ENCODE measurements at places on chromosomes 4 and X.

DNA sequence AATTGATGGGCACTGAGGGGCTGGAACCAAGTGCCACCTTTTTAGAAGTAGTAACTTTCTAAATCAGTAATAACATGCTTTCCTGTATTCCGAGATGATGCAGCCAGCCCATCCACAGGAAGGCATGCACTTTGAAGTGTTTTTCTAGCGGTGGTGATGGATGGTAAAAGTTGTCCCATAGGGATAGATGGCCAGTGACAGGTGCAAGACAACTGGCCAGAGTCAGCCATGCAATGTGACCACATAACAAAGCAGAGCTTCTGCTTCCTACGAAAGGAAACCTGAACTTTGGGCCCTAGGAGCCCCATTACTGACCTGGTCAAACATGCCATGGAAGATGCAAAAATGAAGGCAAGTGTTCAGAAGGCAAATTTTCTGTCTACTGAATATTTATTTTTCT is 72.3 kb downstream of the NR3C2 start:
- no peak for DNase-seq

GRCh38 chr4:186790630-186791029 is 67.0 kb upstream of the FAT1 start:
- DNase-seq = no peak

DNA sequence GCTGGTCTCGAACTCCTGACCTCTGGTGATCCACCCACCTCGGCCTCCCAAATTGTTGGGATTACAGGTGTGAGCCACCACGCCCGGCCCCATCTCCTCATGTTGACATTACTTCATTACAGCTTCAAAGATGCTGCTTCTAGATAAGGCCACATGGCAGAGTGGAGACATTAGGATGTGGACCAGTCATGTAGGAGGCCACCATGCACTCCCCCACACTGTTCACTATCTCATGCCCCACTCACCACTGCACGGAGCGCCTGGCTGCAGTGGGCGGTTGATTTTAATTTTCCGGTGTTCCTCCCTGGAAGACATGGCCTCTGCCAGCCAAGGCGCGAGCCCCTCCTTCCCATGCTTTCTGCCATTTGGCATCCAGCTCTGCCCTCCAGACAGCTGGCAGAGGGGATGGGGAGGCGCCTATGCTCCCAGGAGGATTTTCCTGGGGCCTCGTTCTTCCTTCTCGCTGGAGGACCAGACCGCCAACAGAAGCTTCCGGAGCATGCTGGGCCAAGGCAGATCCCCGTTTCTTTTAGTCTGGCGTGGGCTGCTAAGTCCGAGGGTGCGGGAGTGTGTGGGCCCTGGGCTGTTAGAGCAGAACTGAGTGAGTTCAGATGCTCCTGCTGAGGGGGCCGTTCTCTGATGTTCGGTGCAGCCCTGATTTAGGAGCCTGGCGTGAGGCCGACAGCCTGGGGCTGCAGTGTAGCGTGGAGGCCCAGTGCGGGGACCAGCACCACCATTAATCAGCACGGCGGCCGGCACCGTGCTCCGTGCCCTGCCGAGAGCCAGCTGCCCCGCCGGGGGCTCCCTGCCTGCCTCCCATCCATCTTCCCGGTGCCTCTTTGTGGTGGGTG is 93.1 kb downstream of the SORCS2 start:
- no peak for DNase-seq

GRCh38 chr4:127578967-127579366 is 53.8 kb upstream of the INTU start:
- no peak for DNase-seq

GRCh38 chrX:46959101-46959500 is 46.9 kb downstream of the JADE3 start:
- no peak for DNase-seq

DNA sequence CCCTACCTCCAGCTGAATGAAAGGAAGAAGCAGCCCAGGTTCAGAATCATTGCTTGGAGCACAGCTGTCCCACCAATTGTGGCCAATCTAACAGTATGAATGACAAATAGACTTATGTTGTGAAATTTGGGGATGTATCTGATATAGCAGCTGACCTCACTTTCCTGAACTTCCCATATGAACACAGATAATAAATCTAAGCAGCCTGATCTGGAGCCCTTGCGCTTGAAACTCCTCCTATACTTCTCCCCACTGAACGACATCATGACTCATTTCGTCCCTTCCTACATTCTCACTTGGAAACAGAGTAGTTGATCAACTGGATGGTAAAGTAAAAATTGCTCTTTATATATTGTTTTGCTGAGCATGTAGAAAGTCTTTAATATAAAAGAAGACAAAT is 24.2 kb upstream of the AMELX start:
- no peak for DNase-seq

DNA sequence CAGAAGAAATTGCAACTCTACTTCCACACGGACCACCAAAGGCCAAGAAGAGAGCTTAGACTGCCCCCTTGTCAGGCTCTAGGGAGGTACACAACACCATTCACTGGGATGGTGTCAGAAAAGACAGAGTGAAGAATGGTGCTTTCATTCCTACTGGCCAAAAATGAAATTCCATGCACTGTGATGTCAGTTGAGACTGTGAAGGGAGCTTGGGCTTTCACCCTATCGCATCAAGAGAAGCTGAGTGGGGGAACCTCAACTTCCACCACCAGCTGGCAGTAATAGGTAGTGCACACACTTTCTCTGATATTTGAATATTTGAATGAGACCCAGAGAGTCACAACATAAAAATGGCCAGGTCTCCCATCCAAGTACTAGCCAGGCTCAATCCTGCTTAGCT is 65.9 kb downstream of the ZNF711 start:
- DNase-seq = no peak

GRCh38 chr4:82864336-82864979 is 26.5 kb downstream of the SEC31A start:
- DNase-seq = peak; percentile 17

DNA sequence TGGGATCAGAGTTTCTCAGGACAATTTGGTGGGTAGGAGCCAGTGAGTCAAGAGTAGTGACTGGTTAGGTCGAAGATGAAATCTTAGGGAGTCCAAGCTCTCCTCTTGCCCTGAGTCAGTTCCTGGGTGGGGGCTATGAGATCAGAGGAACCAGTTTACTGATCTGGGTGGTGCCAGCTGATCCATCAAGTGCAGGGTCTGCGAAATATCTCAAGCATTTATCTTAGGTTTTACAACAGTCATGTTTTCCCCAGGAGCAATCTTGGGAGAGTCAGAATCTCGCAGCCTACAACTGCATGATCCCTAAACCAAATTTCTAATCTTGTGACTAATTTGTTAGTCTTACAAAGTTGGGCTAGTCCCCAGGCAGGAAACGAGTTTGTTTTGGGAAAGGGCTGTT is 1833.2 kb upstream of the PCDH7 start:
- no peak for DNase-seq

DNA sequence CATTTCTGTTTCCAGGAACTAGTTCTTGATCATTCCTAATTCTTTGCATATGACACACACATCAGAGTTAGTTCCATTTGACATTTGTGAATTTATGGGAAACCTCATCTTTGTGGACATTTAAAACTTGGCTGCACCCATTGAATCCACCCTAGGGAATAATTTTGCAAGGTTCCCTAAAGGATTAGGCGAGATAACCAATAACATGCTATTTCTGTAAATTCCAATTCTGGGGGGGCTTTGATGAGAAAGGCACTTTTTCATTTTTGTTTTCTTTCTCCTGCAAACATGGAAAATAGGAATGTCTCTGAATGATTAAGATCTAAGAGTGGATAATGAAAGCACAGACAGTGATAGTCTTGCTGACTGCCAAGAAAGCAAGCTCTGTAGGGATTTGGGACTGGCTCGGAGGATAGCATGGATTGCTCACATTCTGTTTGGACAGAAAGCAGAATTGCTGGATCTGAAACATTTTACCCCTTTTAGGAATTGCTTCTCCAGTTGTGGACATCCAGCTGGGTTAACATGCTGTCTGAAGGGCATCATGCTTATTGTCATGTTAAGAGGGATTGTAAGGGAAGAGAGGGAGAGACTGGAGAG is 145.1 kb downstream of the NHS start:
- no peak for DNase-seq

GRCh38 chr4:110627977-110628662 is 5.2 kb upstream of the PITX2 start:
- DNase-seq = no peak

DNA sequence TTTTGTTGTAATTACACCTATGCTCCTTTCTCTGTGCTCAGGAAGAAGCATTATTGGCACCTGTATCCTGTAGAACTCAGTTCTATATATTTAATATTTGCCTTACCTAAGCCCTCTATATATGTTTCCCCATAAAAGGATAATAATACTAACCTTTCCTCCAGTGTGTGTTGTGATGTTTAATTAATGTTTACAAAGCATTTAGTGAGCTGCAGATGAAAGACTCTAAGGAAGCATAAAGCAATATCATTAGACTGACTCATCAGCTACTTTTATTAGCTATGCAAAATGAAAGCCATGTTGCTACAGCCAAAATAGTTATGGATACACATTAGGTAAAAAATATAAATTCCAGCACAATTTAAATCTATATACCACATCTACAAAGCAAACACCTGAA is 93.6 kb upstream of the PTPN13 start:
- DNase-seq = no peak

DNA sequence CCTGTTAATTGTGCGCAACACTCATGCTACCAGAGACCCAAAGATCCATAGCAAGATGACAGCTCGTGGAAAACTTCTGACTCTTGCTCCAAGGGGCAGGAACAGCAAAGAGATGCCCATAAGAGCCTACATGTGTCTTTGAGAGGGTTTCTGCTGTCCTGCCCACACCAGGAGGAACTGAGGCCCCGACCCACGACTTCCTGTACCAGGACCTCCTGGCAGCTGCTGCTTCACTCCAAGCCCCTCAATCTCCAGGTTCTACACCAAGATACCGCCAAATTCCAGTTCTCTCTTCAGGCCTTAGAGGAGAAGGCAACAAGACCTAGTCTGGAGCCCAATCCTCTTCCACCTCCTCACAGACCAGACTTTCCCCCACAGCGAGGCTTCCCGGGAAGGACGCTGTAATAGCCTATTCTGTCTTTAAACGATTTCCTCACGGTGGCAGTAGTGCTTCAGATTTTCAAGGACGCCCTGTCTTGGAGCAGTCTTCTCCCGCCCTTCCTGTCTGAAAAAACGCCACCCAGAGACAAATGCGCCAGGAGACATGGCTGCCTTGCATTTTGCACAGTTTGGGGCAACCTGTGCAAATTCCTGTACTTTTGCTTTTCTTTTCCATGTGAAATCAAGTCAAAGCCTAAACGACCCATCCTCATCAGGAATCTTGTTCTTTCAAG is 230.2 kb upstream of the STK26 start:
- no peak for DNase-seq

GRCh38 chrX:154805696-154806091 is 409 bp upstream of the MPP1 start:
- no peak for DNase-seq

- no peak for DNase-seq
Observed at GRCh38 chr4:74109116-74109869, 10.3 kb upstream of the CXCL2 start.

DNA sequence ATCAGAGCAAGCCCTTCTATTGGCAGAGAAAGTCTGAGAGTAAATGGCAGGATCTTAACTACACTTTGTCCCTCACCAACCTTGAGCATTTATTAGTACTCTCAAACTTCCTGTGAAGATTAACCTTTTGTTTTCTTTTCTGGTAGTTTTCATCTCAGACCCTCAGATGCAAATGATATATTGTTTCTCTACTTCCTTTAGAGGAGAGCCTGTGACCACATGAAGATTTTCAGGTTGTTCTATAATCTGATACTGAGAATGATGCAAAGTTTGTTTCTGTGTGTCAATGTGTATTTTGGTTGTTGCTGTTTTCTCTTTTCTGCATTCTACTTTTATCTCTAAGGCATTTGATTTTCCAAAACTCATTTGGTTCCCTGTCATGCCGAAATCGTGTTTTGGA is 165.8 kb upstream of the CYSLTR1 start:
- no peak for DNase-seq

DNA sequence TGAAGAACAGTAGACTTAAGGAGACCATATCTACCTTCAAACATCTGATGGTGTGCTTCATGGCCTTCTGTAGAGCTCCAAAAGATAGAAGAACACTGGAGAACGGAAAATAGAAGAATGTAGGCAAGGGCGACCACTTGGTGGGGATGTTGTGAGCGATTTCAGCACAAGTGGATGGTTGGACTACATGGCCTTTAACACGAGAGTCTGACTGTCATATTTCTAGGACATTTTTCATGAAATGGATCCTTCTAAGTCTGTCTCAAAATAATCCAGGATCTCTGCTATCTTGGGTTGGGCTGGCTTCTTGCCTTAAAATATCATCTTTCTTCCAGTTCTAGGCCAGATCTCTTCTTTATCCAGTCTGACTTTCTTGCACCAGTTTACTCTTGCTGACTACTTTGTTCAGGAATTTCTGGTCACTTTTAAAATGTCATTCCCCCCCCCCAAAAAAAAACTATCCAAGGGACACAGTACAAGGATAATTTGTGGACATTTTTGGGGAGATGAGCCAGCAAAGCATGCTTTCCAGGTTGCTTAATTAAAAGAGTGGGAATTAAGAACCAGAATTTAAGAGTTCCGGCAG is 1.2 kb upstream of the MID1IP1 start:
- DNase-seq = no peak

GRCh38 chr4:102693262-102693850 is 67.4 kb downstream of the MANBA start:
- no peak for DNase-seq

DNA sequence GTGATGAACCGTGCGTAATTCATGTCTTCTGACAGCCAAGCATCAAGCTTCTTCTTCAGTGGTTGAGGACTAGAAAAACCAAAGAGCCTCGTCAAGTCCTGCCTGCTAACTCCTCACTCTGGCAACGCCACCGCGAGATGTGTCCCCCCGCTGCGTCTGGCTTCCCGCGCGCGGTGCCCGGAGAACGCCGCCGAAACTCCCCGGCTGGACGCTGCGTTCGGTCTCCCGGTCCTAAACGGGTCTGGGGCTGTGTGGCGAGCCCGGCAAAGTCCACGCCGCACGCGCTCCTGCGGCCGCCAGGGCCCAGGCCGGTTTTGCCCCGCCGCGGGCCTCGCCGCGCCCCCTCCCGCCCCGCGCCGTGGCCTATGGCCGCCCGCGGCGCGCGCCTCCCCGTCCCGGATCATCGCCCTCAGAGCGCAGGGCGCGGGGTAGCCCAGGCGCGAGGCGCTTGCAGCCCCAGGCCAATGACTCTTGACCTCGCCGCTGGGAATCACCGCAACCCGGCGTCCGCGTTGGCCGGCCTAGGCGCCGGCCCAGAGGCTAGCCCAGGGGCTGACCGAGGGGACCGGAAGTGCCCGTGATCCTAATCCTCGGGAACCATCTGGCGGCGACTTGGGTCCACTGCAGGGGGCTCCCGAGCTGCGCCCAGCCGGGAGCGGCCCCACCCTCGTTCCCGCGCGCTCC is at the start of gene AADAT:
AADAT (minus strand) TSS at position 289 of the 684 bp plus-strand sequence; CDS start at position 23, 266 bp downstream.
- peak; percentile 35 for DNase-seq

DNA sequence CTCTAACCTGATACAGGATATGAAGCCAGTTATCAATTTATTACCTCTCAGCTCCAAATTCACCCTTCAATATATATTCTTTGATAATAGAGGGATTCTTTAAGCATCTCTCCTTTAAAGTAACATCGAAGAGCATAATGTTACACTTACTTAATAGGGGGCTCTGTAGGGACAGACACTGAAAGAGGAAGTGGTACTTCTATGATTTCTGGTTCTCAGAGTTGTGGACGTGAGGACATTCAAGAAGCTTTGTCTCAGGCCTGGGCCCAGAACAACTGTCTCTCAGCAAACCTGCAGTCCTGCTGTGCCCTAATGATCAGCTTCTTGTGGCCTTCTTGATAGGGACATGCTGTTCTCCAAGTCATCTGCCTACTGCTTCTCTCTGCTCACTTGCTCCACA is 4.2 kb upstream of the ZXDB start:
- no peak for DNase-seq
